ENCODE measurements at places on chromosomes 2 and 18. TPM values are rescaled to one million over a fixed set of nuclear protein-coding genes. Genes with fewer than 3 reads are reported as not detected.

NEURL3 gene
- 0.39 TPM for total RNA-seq

GRCh38 chr2:45256173-45256866 is 247.1 kb upstream of the SIX2 start:
- DNase-seq, result no peak

DNA sequence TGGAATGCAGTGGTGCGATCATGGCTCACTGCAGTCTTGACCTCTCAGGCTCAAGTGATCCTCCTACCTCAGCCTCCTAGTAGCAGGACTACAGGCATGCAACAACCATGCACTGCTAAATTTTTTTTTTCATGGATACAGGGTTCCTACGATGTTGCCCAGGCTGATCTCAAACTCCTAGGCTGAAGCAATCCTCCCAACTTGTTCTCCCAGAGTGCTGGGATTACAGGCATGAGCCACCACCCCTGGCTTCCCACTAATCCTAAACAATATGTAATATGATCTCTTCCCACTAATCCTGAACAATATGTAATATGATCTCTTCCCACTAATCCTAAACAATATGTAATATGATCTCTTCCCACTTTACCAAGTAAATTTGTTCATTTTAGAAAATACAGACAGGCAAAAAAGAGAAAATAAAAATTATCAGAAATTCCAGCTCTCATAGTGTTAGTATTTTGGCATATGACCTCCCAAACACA is 33.7 kb upstream of the C18orf32 start:
- no peak for DNase-seq

GRCh38 chr2:207561386-207562080 is 31.8 kb downstream of the CREB1 start:
- DNase-seq, result no peak

DNA sequence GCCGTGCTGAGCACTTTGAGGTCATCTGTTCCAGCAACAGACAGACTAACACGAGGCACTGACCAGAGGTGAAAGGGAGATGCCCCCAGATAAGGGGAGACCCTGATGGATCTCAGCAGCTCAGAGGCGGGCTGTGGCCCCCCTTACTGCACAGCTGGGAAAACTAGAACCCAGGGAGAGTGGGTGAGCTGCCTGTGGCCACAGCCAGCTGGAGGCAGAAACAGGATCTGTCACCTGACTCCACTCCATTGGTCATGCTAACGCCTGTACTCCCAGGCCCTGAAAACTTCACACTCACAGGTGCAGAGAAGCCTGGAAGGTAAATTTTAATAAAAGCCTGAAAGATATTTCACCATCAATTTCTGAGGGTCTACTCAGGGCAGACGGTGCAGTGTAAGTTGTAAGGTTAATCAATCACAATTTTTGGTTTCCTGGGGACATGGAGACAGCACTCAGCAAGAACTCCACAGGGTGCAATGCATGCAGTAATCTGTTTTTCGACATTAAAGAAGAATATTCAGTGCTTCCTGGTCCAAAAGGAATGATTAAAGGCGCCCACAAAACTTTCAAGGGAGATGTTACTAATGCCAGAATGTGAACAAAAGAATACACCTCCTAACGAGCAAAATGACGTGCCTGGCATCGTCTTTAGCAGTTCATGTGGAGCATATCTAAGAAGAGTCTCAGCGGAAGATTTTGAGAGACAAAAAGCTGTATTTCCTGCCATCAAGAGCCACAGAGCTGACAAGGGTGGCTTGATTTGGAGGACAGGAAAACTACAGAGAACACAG is 173.4 kb downstream of the EIPR1 start:
- no peak for DNase-seq

DNA sequence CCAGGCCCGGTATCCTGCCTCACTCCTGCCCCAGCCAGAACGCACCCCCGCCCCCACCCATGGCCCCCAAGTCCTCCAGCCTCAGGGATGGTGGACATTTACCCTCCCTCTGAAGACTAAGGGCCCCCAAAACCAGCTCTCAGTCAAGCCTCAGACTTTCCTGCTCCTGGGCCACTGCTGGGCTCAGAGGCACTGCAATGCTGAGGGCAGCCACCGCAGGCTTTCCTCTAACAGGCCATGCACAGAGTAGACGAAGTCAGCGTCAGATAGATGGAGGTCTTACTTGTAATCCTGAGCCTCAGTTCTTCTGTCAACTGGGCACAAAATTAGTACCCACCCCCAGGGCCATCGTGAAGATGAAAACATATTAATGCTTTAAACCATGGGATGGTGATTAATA is 92.6 kb downstream of the TTC32 start:
- DNase-seq, result no peak

DNA sequence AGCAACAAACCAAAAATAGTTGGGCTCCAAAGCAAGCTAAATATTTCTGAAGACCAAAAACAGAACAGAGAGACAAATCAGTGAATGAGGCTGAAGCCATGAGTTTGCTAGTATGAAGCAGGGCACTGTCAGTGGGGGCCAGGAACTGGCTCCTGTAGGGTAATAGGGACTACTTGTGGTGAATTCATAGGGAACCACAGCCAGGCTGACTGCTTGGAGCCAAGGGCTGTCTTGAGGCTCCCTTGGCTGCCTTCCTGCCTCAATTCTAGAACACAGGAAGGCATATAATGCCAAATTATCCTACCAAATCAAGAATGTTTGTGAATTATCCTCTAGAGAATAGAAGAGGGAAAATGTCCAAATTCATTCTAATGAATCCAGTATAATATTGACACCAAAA is 406.0 kb downstream of the CCDC85A start:
- DNase-seq, result no peak

WNT10A gene
- total RNA-seq, result 1.7 TPM

MC2R gene
- total RNA-seq, result not detected

GRCh38 chr2:172582656-172583055 is 26.8 kb downstream of the PDK1 start:
- DNase-seq, result no peak

ARMC9 gene
- 2.0 TPM for total RNA-seq

DNA sequence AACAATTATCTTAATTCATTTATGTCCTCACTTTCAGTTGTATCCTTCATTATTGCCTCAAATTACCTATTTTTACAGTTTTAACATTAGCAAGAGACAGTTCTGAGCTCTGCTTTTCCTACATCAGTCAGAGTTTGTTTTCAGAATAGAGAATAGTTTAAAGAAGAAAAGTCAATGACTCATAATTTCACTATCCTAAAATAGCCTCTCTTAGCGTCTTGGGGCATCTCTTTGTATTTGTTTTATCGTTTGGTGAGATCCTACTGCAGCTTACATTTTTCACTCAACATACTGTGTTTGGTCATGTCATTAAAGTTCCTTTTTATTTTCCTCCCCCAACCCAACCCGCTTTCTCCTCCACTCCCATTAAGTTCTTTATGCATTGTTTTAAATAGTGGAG is 3.8 kb downstream of the SEC11C start:
- DNase-seq, result no peak

TUBB8B gene
- total RNA-seq, result not detected
